ENCODE measurements at places on chromosomes 2 and 18. TPM values are rescaled to one million over a fixed set of nuclear protein-coding genes. Genes with fewer than 3 reads are reported as not detected.

GRCh38 chr2:221200184-221200839, 371.8 kb downstream of the EPHA4 start:
- no peak for DNase-seq
- no peak overlapping the region for H3K27ac ChIP-seq
- no peaks in the 10 kb centered on the region for H3K36me3 ChIP-seq
- H3K4me3 ChIP-seq, result no peak overlapping the region
- H3K4me1 ChIP-seq, result no peaks in the 10 kb centered on the region

- peaks cover 12% of the 10 kb centered on the region for H3K4me1 ChIP-seq
- H3K27me3 ChIP-seq, result no peaks in the 10 kb centered on the region
- no peak overlapping the region for H3K27ac ChIP-seq
- peak; percentile 72 for DNase-seq
- H3K36me3 ChIP-seq, result no peaks in the 10 kb centered on the region
Observed at GRCh38 chr18:73638709-73639108, 508.9 kb downstream of the FBXO15 start.

Gene MAL
- total RNA-seq, result 0.41 TPM

DNA sequence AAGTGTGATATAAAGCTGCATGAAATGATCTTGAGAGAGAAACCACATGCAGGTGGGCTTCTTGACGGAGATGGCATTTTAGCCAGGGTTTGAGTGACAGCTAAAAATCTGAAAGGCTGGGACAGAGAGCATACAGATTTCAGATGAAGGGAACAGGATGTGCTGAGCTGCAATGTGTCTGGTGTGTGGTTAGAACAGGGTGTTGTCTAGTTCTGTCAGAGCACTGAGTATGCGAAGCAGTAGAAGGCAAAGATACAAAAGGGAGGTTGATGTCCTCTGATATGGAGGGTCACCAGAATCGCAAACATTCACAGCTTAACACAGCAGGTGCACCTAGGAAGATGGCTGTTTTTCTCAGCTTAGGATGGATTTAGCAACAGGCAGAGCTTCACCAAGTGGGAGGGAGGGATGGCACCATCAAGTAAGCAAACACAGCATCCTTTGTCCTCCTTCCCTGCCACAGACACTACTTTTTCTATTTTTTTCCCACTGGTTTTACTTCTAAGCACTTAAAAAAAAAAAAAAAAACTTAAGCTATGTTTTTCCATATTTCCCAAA, 182.5 kb downstream of the TMX3 start:
- no peak overlapping the region for H3K4me3 ChIP-seq
- H3K4me1 ChIP-seq, result no peaks in the 10 kb centered on the region
- DNase-seq, result no peak
- no peaks in the 10 kb centered on the region for H3K27me3 ChIP-seq
- H3K27ac ChIP-seq, result no peak overlapping the region

- H3K36me3 ChIP-seq, result no peaks in the 10 kb centered on the region
- peaks cover 18% of the 10 kb centered on the region for H3K4me1 ChIP-seq
- no peaks in the 10 kb centered on the region for H3K27me3 ChIP-seq
Observed at GRCh38 chr18:67600181-67601180, 84.0 kb upstream of the DSEL start.

Gene TUBA3D
- total RNA-seq, result not detected

Gene EVX2
- total RNA-seq, result not detected

DNA sequence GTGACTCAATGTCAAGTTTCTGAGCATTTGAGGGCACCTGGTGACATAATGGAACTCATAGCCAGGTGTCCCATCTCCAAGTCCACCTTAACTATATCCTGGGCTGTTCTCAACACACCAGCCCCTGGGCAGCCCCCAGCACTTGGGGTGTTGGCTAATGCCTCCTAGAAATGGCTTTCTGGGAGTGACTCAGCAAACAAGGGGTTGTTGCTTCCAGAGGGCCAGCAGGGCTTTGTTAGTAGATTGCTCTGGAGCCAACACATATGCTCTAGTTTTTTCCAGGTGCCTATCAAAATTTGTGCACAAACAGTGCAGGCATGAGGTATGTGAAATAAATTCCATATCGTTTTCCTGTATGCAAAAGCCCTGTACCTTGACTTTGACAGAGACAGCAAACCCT, 448.4 kb downstream of the SLC4A3 start:
- H3K4me1 ChIP-seq, result peaks cover 17% of the 10 kb centered on the region
- no peak overlapping the region for H3K4me3 ChIP-seq
- DNase-seq, result no peak
- H3K36me3 ChIP-seq, result no peaks in the 10 kb centered on the region
- H3K27ac ChIP-seq, result no peak overlapping the region

DNA sequence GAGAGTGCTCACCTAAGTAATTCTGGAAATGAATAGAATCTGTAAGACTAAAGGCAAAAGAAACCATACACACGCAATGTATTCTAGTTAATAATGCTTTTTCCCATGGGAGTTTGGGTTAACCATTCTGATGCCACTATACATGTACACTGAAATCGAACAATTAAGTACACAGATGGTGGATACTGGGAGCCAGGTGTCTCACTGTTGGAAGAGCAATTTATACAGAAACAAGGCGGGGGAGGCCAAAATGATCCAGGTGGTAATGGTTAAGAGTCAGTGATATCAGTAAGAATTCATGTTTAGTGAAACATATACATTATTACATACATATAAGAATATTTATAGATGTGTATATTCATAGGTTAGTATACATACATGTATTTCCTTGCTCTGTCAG, 67.2 kb downstream of the TMEM131 start:
- H3K36me3 ChIP-seq, result no peaks in the 10 kb centered on the region
- no peaks in the 10 kb centered on the region for H3K4me1 ChIP-seq
- no peak overlapping the region for H3K4me3 ChIP-seq
- H3K27ac ChIP-seq, result no peak overlapping the region
- DNase-seq, result no peak

DNA sequence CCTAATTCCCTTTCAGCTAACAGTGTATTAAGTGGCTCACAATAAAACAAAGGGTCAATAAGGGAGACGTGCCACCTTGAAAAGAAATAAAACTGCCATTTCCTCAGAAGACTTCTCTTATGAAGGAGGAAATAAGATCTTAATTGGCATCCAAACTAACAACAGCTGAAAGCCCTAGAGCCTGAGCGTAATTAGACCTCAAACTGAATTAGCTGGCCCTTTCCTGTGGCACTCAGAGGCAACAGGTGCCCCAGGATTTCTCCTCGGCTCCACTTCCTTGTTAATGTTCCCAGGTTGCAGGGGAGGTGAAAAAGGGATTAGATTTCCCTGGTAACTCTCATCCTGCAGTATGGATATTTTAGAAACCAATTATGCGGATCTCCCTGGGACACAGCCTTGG, 804.3 kb downstream of the DCDC2C start:
- H3K4me1 ChIP-seq, result no peaks in the 10 kb centered on the region
- DNase-seq, result no peak
- H3K27me3 ChIP-seq, result no peaks in the 10 kb centered on the region
- no peak overlapping the region for H3K27ac ChIP-seq

Gene ATOH8
- total RNA-seq, result 1.9 TPM

- DNase-seq, result no peak
- H3K27me3 ChIP-seq, result peaks cover 3% of the 10 kb centered on the region
- H3K27ac ChIP-seq, result no peak overlapping the region
- H3K4me1 ChIP-seq, result peaks cover 1% of the 10 kb centered on the region
Observed at GRCh38 chr2:100297511-100297910, 24.8 kb downstream of the LONRF2 start.

- no peaks in the 10 kb centered on the region for H3K27me3 ChIP-seq
- peaks cover 2% of the 10 kb centered on the region for H3K36me3 ChIP-seq
- DNase-seq, result no peak
- H3K4me3 ChIP-seq, result no peak overlapping the region
- H3K27ac ChIP-seq, result no peak overlapping the region
Observed at GRCh38 chr2:24210723-24211122, 35.9 kb downstream of the FAM228A start.

Gene TDRD15
- not detected for total RNA-seq
